ENCODE measurements at places on chromosomes 6 and 20.
A peak's percentile ranks its signal among the peaks of the same experiment; 100 is the strongest.

DNA sequence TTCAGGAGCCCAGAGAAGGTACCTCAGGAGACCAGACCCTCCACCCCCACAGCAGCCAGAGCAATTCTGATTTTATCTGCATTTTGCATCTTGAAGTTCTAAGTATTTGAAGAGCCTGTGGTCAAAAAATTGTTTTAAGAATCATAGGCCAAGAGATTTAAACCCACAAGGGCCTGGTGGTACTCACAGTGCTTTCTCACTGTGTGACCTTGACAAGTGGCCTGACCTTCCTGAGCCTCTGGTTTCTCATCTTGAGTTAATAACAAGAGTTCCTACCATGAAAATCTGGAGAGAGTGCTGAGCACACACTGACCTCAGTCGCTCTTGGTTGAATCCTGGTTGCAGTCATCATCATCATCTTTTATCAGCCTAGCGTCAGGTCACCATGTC, 45.4 kb upstream of the ID1 start:
- no peak for DNase-seq
- H3K4me3 ChIP-seq = no peak overlapping the region
- no peaks in the 10 kb centered on the region for H3K27me3 ChIP-seq
- peaks cover 59% of the 10 kb centered on the region for H3K36me3 ChIP-seq

DNA sequence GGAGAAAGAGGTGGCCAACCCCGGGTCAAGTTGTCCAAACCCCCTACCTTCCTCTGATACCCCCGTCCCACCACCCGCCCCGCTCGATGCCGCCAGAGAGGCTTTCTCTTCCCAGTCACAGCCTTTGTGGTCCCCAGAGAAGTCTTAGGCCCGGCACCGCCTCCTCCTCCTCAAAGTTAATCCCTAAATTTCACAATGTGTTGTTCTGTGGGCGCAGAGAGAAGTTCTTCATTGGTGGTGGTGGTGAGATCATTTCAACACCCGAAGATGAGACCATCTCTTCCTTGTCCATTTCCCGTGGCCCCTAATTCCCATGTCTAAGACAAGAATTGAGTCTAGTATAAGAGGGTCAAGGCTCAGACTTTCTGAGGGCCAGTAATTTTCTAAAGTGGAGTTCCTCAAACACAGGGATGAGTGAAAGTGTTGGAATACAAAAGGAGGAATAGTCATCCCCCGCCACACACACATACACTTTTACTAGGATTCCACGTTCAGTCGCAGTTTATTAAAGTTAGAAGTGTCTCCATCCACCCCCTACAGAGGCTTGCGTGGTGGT, 10.4 kb downstream of the TRIM31 start:
- no peaks in the 10 kb centered on the region for H3K36me3 ChIP-seq
- peaks cover 28% of the 10 kb centered on the region for H3K4me1 ChIP-seq
- peak; percentile 53 for DNase-seq

GRCh38 chr6:116412270-116412669, 41.5 kb downstream of the DSE start:
- no peak overlapping the region for H3K27ac ChIP-seq
- H3K4me3 ChIP-seq = no peak overlapping the region
- DNase-seq = no peak
- no peaks in the 10 kb centered on the region for H3K27me3 ChIP-seq

DNA sequence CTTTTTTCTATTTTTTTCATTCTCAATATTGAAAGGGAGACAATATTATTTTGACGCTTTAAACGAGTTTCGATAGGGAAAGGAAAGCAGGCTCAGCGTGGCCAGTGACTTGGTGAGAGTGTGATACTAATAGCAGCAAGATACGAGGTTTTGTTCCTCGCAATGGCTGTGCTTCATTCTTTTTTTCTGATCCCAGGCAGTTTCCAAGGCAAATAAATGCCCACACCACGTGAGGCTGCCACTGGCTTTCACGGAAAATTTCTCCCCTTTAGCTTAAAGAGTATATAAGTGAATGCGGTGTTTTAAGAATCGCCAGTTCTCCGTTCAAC, 196.4 kb upstream of the ZNF184 start:
- no peaks in the 10 kb centered on the region for H3K36me3 ChIP-seq
- no peak for DNase-seq
- H3K27me3 ChIP-seq = peaks cover 43% of the 10 kb centered on the region

- H3K27me3 ChIP-seq = no peaks in the 10 kb centered on the region
- peak; percentile 7 for DNase-seq
- H3K27ac ChIP-seq = no peak overlapping the region
- H3K36me3 ChIP-seq = no peaks in the 10 kb centered on the region
- H3K4me3 ChIP-seq = no peak overlapping the region
These were observed 817.5 kb upstream of the SLC35B3 start for GRCh38 chr6:9252799-9253198.

- peak; percentile 95 for DNase-seq
- no peak overlapping the region for H3K4me3 ChIP-seq
- no peaks in the 10 kb centered on the region for H3K4me1 ChIP-seq
- no peaks in the 10 kb centered on the region for H3K36me3 ChIP-seq
- no peaks in the 10 kb centered on the region for H3K27me3 ChIP-seq
These were observed 45.9 kb upstream of the RALY start for GRCh38 chr20:33947709-33948295.

- H3K27ac ChIP-seq = no peak overlapping the region
- H3K36me3 ChIP-seq = no peaks in the 10 kb centered on the region
- H3K4me1 ChIP-seq = peaks cover 4% of the 10 kb centered on the region
- no peak overlapping the region for H3K4me3 ChIP-seq
- H3K27me3 ChIP-seq = no peaks in the 10 kb centered on the region
- DNase-seq = no peak
These were observed 38.2 kb downstream of the SAMD5 start for GRCh38 chr6:147546501-147547368.

- H3K4me1 ChIP-seq = no peaks in the 10 kb centered on the region
- peaks cover 14% of the 10 kb centered on the region for H3K36me3 ChIP-seq
- H3K4me3 ChIP-seq = no peak overlapping the region
- no peaks in the 10 kb centered on the region for H3K27me3 ChIP-seq
- DNase-seq = no peak
These were observed 29.7 kb upstream of the GNRH2 start for GRCh38 chr20:3013771-3014170.

DNA sequence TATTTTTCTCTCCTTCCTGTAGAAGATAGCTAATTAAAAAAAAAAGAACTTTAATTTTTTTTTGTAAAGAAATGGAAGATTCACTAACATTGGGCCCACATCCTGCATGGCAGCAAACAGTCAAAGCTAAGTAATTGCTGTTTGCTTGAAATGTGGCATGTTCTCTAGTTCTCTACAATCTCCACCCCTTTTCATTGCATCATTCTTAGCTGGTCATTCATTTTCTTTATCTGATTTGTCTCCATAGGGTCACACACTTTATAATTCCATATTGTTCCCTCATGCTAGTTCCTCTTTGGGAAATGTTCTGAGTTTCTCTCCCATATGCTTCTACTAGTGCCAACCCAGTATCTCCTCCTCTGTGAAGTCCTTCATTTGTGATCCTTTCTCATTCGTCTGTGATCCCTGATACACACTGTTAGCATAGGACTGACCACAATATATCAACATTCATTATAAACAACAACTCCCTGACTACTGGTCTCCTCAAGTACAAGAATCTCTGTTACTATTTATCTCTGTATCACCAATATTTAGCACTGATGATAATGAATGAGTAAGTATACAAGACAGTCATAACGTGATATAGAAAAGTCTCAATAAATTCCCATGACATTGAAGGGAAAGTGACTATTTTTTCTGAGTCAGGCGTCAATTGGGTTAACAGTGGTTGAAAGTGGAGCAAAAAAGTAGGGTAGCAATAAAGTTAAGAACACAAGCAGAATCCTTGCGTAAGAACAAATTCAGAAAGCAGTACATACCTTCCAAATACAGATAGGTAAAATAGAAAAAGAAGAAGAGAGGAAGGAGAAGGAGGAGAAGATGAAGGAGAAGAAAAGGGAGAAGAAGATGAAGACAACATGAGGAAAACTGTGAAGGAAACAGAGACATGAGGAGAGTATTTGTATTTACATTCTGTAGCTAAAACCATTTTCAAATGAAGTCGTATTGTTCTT, 33.2 kb upstream of the MYB start:
- H3K27ac ChIP-seq = no peak overlapping the region
- peaks cover 7% of the 10 kb centered on the region for H3K4me1 ChIP-seq
- H3K36me3 ChIP-seq = no peaks in the 10 kb centered on the region
- H3K27me3 ChIP-seq = no peaks in the 10 kb centered on the region

GRCh38 chr6:85130743-85131142, 319.1 kb upstream of the NT5E start:
- no peak overlapping the region for H3K27ac ChIP-seq
- peaks cover 10% of the 10 kb centered on the region for H3K4me1 ChIP-seq
- H3K4me3 ChIP-seq = no peak overlapping the region
- H3K27me3 ChIP-seq = no peaks in the 10 kb centered on the region
- H3K36me3 ChIP-seq = no peaks in the 10 kb centered on the region
- DNase-seq = no peak

- H3K4me3 ChIP-seq = peak overlapping the region; percentile 95
- peak overlapping the region; percentile 96 for H3K27ac ChIP-seq
- H3K27me3 ChIP-seq = no peaks in the 10 kb centered on the region
- peaks cover 1% of the 10 kb centered on the region for H3K36me3 ChIP-seq
These were observed 1.0 kb upstream of the NXT1 start for GRCh38 chr20:23349338-23350195.

GRCh38 chr20:4216142-4216735, 200.9 kb upstream of the RNF24 start:
- DNase-seq = no peak
- H3K36me3 ChIP-seq = no peaks in the 10 kb centered on the region
- no peaks in the 10 kb centered on the region for H3K27me3 ChIP-seq

DNA sequence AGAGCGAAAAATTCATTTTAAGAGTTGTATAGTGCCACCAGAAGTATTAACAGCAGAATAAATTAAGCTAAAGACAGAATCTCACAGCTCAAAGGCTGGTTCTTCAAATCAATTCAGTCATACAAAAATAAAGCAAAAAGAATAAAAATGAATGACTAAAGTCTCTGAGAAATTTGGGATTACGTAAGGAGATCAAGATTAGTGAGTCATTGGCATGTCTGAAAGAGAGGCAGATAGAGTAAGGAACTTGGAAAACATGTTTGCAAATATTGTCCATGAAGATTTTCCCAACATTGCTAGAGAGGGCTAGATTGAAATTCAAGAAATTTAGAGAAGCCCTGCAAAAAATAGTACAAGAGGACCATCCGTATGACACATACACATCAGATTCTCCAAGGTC, 1413.9 kb upstream of the ADGRB3 start:
- no peaks in the 10 kb centered on the region for H3K36me3 ChIP-seq
- DNase-seq = no peak
- H3K27me3 ChIP-seq = no peaks in the 10 kb centered on the region
- H3K4me3 ChIP-seq = no peak overlapping the region

- H3K4me1 ChIP-seq = no peaks in the 10 kb centered on the region
- H3K4me3 ChIP-seq = no peak overlapping the region
- H3K27me3 ChIP-seq = no peaks in the 10 kb centered on the region
- H3K27ac ChIP-seq = no peak overlapping the region
- no peak for DNase-seq
- no peaks in the 10 kb centered on the region for H3K36me3 ChIP-seq
These were observed 423.2 kb downstream of the RFPL4B start for GRCh38 chr6:112770308-112770707.

- H3K27me3 ChIP-seq = no peaks in the 10 kb centered on the region
- no peak overlapping the region for H3K27ac ChIP-seq
- H3K4me3 ChIP-seq = no peak overlapping the region
These were observed 360.1 kb downstream of the HDGFL1 start for GRCh38 chr6:22929311-22929985.

DNA sequence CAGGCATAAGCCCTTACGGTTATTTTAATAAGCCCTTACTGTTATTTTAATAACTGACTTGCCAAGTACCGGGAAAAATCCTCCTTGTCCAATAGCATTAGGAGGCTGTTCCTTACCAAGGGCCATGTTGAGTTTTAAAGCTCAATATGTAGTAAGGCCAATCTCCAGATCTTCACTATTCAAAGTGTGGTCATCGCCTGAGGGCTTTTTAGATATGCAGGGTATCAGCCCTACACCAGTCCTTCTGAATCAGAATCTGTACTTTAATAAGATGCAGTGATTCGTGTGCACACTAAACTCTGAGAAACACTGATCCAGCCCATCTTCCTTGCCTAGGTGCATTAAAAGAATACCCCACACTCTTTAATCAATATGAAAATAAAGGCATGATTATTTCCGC, 72.8 kb upstream of the ZNF133 start:
- DNase-seq = no peak
- no peaks in the 10 kb centered on the region for H3K27me3 ChIP-seq
- H3K27ac ChIP-seq = no peak overlapping the region
- no peaks in the 10 kb centered on the region for H3K36me3 ChIP-seq
- H3K4me3 ChIP-seq = no peak overlapping the region

DNA sequence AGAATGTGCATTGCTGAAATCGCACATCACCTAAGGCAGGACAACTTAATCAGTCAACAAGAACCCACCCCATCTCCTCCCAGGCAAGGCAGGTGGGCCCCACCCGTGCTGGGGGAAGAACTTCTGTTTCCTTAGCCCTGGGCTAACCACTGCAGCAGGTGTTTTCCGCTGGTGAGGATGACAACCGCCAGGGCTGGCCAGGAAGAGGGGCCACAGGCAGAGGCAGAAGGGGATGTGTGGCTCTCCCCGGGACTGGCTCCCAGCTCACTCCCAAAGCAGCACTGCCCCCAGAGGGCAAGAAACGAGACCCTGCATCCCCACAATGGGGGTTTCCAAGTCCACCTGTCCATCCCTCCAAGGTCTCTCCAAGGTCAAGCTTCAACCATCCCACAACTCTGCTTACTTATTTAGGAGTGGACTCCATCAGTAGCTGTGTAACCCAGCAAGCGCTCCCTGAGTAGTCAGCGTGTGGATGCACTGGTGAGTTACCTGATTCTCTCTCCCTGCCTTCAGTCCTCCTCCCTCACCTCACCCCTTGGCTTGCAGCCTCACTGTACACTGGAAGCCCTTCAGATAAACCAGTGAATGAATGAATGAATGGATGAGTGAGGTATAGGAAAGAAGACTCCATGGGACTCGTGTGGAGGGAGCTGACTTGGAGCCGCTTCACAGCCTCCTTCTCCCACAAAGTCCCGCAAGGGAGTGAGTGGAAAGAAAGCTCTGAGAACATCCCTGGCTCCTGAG, 168.2 kb upstream of the CST7 start:
- peak; percentile 4 for DNase-seq
- no peaks in the 10 kb centered on the region for H3K36me3 ChIP-seq
- no peaks in the 10 kb centered on the region for H3K4me1 ChIP-seq
- H3K4me3 ChIP-seq = no peak overlapping the region
- no peaks in the 10 kb centered on the region for H3K27me3 ChIP-seq
- H3K27ac ChIP-seq = no peak overlapping the region

Measured in GM23338 (cell line).